ENCODE measurements at places on chromosomes 3 and 15.

- peak; percentile 65 for DNase-seq
Measured at GRCh38 chr3:60610441-60611112, 640.7 kb downstream of the FHIT start.

GRCh38 chr15:70442211-70442610, 321.1 kb downstream of the UACA start:
- no peak for DNase-seq

- no peak for DNase-seq
Measured at GRCh38 chr15:75723171-75723846, 10.7 kb upstream of the CSPG4 start.

GRCh38 chr3:53353202-53353601, 5.9 kb upstream of the DCP1A start:
- no peak for DNase-seq

GRCh38 chr15:25883463-25884259, 20.5 kb upstream of the ATP10A start:
- DNase-seq = peak; percentile 52

All from GM04504 (cell line).